HAP-1 (cell line): ENCODE measurements at places on chromosomes 7 and 10.

- peak; percentile 26 for DNase-seq
Observed at GRCh38 chr10:103840740-103841070, 14.7 kb downstream of the SH3PXD2A start.

- DNase-seq = no peak
Observed at GRCh38 chr7:1724118-1724910, 54.2 kb downstream of the ELFN1 start.

GRCh38 chr10:30422981-30423654 is 10.9 kb upstream of the MAP3K8 start:
- DNase-seq = peak; percentile 38

- DNase-seq = no peak
Observed at GRCh38 chr10:80421707-80422536, 13.6 kb downstream of the PRXL2A start.

DNA sequence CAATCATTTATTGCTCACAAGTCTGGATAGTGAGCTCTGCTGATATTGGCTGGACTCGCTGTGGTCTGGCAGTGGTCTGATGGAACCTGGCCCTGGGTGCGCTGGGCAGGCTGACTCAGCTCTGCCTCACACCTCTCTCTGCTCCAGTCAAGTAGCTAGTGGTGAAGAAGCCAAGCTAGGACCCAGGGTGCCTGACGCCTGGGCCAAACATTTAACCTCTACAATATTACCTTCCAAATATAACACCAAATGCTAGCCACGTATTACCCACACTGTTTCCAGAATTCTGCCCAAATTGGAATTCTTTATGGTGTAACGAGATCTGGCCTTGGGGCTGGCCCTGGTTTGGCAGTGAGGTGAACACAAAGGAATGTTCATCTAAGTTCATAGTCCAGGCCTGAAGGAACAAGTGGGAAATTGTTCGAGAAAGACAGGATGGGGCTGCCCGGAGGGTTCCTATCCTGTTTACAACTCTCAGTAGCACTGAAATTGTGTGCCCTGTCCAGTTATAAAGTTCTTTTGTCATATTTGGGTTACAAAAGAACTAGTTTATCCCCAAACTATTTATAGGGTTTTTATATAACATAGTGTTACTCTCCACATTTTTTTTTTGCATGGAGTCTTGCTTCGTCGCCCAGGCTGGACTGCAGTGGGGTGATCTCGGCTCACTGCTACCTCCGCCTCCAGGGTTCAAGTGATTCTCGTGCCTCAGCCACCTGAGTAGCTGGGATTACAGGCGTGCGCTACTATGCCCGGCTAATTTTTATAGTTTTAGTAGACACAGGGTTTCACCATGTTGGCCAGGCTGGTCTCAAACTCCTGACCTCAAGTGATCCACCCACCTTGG is 16.3 kb downstream of the OR2AE1 start:
- no peak for DNase-seq

GRCh38 chr10:4947039-4947634 is 16.1 kb upstream of the AKR1C1 start:
- DNase-seq = no peak

DNA sequence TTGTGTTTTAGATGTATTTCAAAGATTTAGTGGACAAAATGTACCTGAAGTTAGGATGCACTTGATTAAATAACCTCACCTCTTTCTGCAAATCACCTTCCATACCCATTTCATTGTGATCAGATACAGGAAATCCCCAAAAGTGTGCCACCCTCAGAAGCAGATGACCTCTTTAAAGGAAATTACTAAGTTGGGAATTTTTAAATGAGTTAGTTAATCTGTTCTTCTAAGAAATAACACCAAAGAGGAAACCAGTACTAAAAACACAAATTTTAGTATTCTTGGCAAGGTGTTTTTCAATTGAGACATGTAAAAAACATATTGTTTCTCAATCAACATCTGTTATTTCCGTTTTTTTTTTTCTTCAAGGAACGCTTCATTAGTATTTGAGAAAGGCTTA is 4.6 kb upstream of the SEMA3A start:
- no peak for DNase-seq

DNA sequence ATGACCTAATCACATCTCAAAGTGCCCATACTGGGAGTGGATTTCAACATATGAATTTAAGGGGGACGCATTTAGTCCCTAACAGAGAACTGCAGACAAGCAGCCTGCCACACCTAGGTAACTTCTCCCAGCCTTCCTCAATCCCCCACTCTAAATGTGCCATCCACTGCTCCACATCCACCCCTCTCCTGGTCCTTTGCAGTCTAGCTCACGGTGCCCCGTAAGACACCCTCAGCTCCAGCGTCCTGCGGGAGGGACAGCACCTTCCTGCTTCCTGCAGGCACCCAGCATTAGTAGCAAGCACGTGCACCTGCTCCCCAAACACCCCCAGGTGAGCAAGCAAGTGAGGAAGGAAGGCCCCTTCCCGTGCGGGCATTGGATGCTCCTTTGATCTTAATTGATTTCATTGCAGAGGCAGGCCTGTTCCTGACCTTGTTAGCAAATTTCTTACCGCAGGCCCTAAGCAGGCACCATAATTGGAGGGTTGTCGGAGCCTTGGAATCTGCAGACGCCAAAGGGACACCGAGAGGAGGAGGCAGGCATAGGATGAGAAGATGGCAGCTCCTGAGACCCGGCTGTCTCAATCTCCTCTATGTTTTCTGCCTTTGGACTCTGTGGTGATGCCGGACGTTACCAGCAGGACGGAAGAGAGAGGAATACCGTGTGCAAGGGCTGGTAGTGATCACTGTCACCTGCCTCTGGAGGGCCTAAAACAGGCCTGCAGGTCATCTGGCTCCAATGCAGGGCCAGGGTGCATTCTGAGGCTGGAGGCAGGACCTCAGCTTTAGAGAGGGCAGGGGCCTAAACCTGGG is 75.8 kb upstream of the CHST15 start:
- DNase-seq = no peak

GRCh38 chr10:75245354-75246250 is 9.8 kb upstream of the COMTD1 start:
- DNase-seq = no peak

DNA sequence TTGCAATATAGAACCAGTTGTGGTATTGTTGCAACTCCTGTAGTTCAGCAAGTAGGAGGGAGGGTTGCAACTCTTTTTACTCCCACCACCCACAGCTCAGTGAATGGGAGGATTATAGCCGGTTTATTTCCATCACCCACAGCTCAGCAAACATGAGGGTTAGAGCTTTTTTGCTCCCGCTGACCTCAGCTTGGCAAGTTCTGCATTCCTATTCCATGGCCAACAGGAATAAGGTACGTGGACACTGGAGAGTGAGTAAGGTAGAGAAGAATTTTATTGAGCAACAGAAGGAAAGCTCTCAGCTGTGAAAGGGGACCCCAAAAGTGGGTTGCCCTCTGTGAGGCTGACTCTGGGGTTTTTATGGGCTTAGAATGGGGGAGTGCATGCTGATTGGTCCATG is 167.1 kb upstream of the SMIM30 start:
- no peak for DNase-seq

GRCh38 chr10:49257154-49257553 is 41.8 kb upstream of the C10orf71 start:
- DNase-seq = no peak

DNA sequence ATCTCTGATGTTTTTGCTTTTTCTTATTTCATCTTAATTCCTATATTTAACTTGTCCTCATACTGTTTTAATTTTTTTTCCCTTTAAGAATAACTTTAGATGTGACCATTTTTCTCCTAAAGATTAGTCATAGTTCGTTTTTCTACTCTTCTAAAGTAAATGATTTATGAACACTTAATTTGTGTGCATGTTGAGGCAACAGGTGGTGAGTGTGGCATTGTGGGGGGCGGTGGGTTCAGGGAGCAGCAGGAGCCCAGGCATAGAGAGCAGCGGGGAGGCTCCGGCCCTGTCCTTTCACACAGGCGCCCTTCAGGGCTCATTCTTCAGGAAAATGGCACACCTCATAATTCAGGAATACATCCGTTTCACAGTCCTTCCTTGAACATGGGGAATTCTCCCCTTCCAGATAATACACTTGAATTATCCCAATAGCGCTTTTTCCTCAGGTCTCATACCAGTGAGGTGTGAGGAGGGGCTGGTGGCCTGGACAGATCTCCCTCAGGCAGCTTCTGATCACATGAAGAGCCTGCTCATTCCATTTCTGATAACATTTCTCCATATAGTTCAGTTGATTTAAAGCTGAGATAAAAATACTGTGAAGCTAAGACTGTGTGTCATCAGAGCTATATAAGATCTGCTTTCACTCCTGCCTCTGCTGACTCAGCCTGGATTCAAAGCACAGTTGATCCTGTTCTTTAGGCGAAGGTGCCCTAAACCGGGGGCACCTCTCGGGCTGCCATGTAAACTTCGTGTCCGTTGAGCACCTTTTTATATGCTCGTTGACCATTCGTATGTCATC is 40.2 kb downstream of the CUL1 start:
- no peak for DNase-seq

DNA sequence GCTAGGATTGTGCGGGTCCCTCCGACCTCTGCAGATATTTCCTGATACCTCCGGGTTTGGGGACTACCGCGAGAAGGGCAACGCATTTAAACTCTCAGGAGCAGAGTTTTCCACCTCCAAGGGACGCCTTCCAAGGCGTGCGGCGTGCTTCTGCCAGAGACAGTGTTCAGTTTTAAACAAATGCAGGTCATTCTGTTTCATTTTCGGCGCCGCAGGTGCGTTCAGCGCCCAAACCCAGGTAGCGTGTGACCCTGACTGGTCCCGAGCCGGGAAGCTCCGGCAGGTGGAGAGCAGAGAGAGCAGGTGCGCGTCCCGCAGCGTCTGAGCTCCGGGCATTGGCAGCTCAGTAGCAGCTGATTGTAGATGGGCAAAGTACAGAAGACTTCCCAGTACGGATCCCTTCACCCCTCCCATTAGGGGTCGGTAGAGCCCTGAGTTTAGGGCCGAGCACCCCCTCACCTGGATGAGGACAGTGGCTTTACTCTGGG is 1.4 kb upstream of the CYP26A1 start:
- no peak for DNase-seq

DNA sequence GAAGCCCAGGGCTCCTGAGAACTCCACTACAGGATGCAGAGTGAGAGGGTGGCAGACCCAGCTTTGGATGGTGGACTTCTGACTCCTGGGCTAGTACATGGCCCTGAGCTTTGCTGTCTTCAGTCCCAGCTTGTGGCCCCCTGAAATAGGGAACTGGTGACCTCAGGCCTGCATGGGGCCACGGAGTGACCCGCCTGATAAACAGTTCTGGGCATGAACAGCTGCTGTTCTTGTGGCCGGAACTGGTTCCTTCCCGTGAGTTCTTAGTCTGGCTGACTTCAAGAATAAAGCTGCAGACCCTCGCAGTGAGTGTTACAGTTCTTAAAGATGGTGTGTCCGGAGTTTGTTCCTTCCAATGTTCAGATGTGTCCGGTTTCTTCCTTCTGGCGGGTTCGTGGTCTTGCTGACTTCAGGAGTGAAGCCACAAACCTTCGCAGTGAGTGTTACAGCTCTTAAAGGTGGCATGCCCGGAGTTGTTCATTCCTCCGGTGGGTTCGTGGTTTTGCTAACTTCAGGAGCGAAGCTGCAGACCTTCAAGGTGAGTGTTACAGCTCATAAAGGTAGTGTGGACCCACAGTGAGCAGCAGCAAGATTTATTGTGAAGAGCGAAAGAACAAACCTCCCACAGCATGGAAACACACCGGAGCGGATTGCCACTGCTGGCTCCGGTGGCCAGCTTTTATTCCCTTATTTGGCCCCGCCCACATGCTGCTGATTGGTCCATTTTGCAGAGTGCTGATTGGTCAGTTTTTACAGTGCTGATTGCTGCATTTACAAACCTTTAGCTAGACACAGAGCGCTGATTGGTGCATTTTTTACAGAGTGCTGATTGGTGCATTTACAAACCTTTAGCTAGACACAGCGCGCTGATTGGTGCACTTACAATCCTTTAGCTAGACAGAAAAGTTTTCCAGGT is 268.0 kb downstream of the ZEB1 start:
- no peak for DNase-seq

- peak; percentile 82 for DNase-seq
Observed at GRCh38 chr7:38929460-38930171, 20.6 kb upstream of the VPS41 start.

DNA sequence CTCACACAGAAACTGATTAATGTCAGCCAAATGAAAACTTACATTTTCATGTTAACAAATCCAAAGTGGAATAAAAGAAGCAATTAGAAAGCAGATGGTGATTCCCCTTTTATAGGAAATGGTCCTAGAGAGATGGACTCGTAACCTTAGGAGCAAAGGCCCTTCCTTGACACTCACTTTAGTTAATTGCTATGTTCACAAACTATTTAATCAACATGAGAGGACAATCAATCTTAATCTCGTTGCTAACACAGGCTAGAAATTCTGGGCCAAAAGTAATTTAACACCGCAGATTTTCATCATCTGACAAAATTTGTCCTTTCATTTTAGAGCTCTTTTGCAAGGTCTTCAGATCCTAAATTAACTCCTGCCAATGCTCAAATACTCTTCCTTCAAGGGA is 64.0 kb upstream of the DNAJB12 start:
- no peak for DNase-seq

GRCh38 chr7:29274146-29275017 is 79.8 kb downstream of the CHN2 start:
- no peak for DNase-seq

- DNase-seq = no peak
Observed at GRCh38 chr7:124570558-124570957, 195.0 kb downstream of the GPR37 start.

DNA sequence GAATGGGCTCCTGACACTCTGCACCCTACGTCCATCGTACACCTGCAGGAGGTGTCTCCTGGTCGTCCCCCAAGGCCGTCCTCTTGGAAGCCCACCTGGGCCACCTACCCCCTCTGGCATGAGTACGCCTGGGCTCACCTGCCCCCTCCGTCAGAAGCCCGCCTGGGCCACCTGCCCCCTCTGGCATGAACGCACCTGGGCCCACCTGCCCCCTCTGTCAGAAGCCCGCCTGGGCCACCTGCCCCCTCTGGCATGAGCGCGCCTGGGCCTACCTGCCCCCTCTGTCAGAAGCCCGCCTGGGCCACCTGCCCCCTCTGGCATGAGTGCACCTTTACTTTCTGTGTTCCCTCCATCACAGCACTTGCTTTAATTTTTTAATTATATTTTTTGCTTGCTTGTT is 401.2 kb downstream of the PTPRN2 start:
- DNase-seq = no peak

GRCh38 chr10:80100861-80101695 is 22.6 kb downstream of the TMEM254 start:
- no peak for DNase-seq

DNA sequence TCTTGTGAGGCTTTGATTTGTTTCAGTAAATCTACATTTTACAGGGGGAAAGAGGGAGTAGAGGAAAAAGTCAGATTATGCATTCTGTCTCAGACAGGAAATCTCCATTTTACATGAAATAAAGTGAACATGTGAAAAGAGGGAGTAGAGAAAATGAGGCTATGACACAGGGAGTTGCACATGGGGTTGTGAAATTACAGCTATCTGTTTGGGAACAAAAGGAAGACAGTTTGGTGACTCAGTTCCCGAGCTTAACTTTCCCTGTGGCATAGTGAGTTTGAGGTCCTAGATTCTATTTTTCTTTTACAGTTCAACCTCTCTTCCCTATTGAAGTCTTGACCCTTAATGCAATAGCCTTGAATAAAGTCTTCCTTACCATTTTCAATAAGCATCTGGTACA is 63.2 kb upstream of the AGR3 start:
- no peak for DNase-seq

GRCh38 chr10:30007406-30007805 is 52.0 kb downstream of the JCAD start:
- DNase-seq = no peak

- no peak for DNase-seq
Observed at GRCh38 chr7:48096273-48096672, 7.2 kb downstream of the UPP1 start.
